ENCODE measurements at places on chromosomes 6 and 20. TPM values are rescaled to one million over a fixed set of nuclear protein-coding genes. Genes with fewer than 3 reads are reported as not detected.

- no peak for DNase-seq
Observed at GRCh38 chr6:86535100-86535499, 402.2 kb upstream of the HTR1E start.

DNA sequence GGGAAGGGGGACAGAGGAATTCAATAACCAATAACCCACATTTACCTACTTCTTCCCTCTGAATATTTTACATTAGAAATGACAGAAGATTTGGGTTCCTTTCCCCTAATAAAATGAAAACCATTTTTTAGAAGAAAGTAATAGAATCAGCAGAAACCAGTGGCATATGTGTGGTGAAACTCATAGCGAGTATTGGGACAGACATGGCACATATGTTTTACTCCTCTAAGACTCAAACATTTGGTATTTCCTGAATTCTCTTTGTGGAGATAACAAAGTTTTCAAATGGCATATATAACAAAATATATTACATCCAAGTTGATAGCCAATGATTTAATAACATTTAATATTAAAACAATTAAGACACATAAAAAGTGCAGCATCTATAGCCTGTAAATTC is 12.9 kb upstream of the BEND3 start:
- DNase-seq: no peak

DNA sequence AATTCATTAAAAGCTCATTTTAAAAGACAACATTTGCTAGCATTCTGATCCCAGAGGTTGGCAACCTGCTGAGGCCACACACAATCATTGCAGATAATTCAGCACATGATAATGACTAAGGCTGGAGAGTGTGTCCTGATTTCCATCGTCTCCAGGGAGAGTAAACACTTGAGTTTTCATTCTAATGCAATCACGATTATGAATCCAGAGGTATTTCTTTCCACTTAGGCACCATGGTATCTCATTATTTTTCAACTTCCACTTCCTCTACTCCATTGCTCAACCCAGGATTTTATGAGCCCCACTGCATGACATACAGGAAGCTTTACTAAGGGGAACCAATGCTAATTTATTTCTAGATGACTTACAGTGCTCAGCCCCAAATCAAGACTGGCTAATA is 273.8 kb upstream of the AGPAT4 start:
- no peak for DNase-seq

- no peak for DNase-seq
Observed at GRCh38 chr6:104995989-104996617, 39.2 kb downstream of the LIN28B start.

- no peak for DNase-seq
Observed at GRCh38 chr20:63378626-63379025, 17.5 kb upstream of the CHRNA4 start.

DNA sequence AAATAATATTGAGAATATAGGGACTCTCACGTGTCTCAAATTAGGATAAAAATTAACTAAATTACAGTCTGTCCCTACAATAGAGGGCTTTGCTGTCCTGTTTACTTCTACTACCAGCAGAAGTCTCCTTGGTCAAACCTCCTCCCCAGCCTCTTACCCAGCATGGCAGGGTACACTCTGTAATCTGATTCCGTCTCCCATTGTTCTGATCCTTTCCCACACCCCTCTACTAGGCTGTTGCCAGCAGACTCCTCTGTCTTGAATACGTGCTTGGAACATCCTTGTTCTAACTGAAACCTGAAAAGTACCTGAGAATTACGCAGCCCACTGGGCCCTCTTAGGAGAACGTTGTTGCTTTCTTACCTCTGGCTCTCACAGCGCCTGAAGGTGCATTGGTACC is 112.2 kb upstream of the PREP start:
- no peak for DNase-seq

GRCh38 chr20:24018796-24019195 is 30.2 kb upstream of the GGTLC1 start:
- DNase-seq: no peak

The GPR63 gene
- total RNA-seq: 0.71 TPM

The LRRN4 gene
- total RNA-seq: 42.6 TPM

The VNN1 gene
- total RNA-seq: 10.0 TPM

The TXLNB gene
- total RNA-seq: 1.1 TPM

The PARD6B gene
- total RNA-seq: 32.5 TPM
